PC-3 (cell line): ENCODE measurements at places on chromosomes 16 and 17.

- DNase-seq = peak; percentile 84
Observed at GRCh38 chr17:39621523-39622379, 5.0 kb upstream of the PPP1R1B start.

- no peak for DNase-seq
Observed at GRCh38 chr16:23755484-23755809, 621 bp downstream of the CHP2 start.

- no peak for DNase-seq
Observed at GRCh38 chr16:2507052-2507659, 6.6 kb upstream of the ATP6V0C start.

DNA sequence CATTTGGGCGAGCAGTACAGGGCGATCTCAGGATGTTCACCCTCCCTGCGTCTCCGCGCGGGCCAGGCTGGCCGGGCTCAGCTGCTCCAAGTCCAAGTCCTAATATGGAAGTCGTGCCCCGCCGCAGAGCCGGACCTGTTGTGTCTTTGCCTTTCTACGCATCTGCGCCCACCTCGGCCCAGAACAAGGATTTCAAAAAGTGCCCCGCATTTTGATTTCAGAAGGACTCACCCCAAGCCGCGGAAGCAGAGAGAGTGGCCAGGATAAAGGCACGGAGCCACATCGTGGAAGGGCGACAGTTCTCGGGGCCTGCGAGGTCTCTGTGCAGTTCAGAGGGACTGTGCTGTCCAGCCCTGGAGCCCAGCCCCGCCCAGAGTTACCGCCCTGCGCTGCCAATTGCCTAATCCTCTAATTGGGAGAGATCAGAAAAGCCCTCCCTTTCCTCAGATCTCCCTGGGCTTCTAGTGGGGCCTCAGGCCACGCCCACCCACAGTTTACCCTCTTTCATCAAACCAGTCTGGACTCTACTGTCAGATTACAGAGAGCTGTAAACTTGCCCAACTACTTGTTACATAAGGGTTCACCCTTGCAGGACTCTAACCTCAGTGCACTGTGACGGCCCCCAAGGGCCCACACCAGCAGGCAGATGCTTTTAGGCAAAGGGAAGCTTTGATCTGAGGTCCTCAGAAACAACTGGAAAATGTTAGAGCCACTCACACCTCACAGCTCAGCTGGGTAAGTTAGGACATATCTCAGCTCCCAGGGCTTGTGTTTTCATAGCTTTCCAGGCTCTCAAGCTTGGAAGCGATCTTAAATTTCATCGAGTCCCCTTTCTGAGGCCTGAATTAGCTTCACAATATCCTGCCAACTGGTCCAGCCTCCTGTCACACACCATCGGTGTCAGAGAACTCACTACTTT, at the start of gene CES1:
Gene CES1, minus strand, starts transcription at position 324 of the 919 bp plus-strand sequence. Its CDS starts 41 bp downstream, at position 283.
- DNase-seq = no peak

DNA sequence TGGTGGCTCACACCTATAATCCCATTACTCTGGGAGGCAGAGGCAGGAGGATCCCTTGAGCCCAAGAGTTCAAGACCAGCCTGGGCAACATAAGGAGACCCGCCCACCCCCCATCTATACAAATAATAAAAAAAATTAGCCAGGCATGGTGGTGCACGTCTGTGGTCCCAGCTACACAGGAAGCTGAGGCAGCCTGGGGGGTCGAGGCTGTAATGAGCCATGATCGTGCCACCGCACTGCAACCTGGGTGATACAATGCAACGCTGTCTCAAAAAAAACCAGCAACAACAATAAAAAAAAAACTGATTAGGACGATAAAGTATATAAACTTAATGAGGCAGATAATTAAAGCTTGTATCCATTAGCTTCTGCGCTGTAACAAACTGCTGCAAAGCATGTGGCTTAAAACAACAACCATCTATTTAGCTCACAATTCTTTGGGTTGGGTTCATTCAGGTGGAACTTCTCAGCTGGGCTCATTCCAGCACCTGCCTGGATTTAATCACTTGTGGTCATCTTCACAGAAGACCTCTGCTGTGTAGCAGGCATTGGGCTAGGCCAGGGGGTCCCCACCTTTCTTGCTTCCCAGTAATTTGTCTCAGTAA, 45.8 kb downstream of the LCMT1 start:
- no peak for DNase-seq
